Left lung (tissue), 14 donors: ENCODE measurements at places on chromosomes 1 and 21.

- no peak overlapping the region for H3K4me3 ChIP-seq
- H3K27me3 ChIP-seq = no peaks in the 10 kb centered on the region
- H3K36me3 ChIP-seq = no peaks in the 10 kb centered on the region
- no peak overlapping the region for H3K27ac ChIP-seq
Observed at GRCh38 chr21:42575111-42575510, 61.5 kb downstream of the SLC37A1 start.

GRCh38 chr1:186050360-186050759 is 316.2 kb downstream of the HMCN1 start:
- no peaks in the 10 kb centered on the region for H3K4me1 ChIP-seq
- no peak for DNase-seq
- H3K4me3 ChIP-seq = no peak overlapping the region

- no peak for DNase-seq
- H3K36me3 ChIP-seq = no peaks in the 10 kb centered on the region
- no peaks in the 10 kb centered on the region for H3K4me1 ChIP-seq
- no peak overlapping the region for H3K27ac ChIP-seq
- H3K27me3 ChIP-seq = no peaks in the 10 kb centered on the region
Observed at GRCh38 chr1:238469146-238469631, 578.5 kb upstream of the ZP4 start.

DNA sequence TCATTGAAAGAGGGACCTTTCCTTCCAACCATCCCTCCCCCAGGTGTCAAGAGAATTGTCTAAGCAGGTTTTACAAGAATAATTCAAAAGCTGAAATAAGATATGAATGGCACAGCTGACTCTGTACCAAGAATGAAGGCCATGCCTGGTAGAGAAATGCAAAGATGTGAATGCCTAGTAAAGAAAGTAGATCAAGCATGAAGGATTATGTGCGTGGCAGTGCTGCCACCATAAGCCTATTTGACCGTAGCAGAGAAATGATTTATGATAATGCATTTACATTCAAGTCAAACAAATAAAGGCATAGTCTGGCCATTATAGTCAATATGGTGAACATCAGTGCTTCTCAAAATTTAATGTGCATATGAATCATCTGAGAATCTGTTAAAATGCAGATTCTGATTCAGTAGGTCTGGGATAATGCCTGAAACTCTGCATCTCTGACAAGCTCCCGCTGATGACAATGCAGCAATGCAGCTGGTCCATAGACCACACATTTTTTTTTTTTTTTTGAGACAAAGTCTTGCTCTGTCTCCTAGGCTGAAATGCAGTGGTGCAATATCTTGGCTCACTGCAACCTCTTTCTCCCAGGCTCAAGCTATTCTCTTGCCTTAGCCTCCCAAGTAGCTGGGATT is 16.6 kb upstream of the CLCA4 start:
- no peaks in the 10 kb centered on the region for H3K27me3 ChIP-seq
- no peak overlapping the region for H3K27ac ChIP-seq
- no peaks in the 10 kb centered on the region for H3K4me1 ChIP-seq

GRCh38 chr1:27133991-27134390 is 20.9 kb downstream of the SLC9A1 start:
- no peaks in the 10 kb centered on the region for H3K36me3 ChIP-seq
- H3K27me3 ChIP-seq = no peaks in the 10 kb centered on the region
- H3K27ac ChIP-seq = no peak overlapping the region
- DNase-seq = no peak
- peaks cover 73% of the 10 kb centered on the region for H3K4me1 ChIP-seq

- peak overlapping the region; percentile 81 for H3K4me3 ChIP-seq
- no peaks in the 10 kb centered on the region for H3K27me3 ChIP-seq
- peak overlapping the region; percentile 100 for H3K27ac ChIP-seq
- peaks cover 13% of the 10 kb centered on the region for H3K36me3 ChIP-seq
Observed at GRCh38 chr1:40690771-40691537, 550 bp upstream of the NFYC start.

DNA sequence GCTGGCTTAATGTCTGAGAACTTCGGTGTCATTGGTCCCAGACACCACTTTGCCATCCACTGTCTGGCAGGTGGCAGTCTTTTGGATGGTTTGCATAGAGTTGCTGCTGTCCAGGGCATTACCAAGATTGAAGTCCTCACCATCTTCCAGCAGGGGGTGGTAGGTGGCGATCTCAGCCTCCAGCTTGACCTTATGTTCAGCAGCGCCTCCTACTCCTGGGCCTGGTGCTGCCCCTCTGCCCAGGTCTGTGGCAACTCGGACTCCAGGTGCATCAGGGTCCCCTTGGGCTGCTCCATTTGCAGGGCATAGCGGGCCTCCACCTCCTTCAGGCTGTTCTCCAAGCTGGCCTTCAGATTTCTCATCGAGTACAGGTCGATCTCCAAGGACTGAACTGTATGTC is 573.3 kb upstream of the NCAM2 start:
- H3K4me1 ChIP-seq = no peaks in the 10 kb centered on the region
- no peaks in the 10 kb centered on the region for H3K27me3 ChIP-seq
- H3K36me3 ChIP-seq = no peaks in the 10 kb centered on the region
- no peak overlapping the region for H3K27ac ChIP-seq
- no peak for DNase-seq
- H3K4me3 ChIP-seq = no peak overlapping the region

DNA sequence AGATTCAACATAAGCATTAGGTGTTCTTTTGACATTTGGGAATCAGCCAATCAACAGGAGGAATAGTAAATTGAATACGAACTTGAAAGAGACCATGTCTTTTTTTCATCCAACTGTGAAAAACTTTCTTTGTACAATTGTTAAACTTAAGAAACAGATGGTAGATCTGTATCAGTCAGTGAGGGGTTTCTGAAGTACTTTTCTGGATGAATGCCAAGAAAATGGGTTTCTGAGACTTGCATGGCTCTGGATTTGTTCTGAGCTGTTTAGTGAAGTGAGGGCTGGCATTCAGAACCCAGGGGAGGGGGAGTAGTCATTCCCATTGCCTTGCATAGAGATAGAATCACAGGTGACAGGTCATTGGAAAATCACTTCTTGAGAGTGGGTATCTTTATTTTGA is 37.4 kb downstream of the PTPRC start:
- no peak for DNase-seq
- no peak overlapping the region for H3K4me3 ChIP-seq
- H3K27ac ChIP-seq = peak overlapping the region; percentile 94
- no peaks in the 10 kb centered on the region for H3K36me3 ChIP-seq
- peaks cover under 1% of the 10 kb centered on the region for H3K4me1 ChIP-seq

GRCh38 chr1:234398849-234399381 is 25.7 kb downstream of the COA6 start:
- H3K4me1 ChIP-seq = no peaks in the 10 kb centered on the region
- H3K4me3 ChIP-seq = no peak overlapping the region
- no peaks in the 10 kb centered on the region for H3K36me3 ChIP-seq

DNA sequence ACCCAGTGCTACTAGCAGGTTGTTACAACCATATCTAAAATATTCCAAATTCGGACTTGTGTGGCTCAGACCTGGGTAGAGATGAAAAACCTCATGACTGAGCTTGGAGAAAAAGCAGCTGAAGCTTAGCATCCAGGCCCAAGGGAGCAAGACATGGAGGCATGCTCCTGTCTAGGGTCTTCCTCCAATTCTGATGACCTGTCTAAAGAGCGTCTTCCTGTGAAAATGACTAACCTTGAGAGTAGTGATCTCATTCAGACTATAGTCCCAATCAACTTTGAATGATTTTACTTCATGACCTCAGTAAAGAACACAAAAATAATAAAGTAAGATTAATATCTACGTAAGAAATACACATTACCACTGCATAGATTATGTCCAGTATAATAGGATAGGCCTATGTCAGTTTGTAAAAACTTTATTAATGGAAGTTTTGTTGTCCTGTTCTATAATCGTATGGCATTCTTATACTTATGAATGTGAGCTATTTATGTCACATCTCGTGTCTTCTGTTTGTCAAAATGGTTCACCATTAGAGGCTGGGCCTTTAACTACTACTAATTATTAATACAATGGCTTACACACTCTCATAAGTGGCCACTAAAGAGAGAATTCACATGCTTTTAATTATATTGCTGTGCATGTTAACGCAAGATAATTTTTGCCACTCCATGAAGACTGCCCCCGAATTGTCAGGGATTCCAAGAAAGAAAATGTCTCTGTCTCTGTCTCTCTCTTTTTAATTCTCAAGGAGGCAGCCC is 201.3 kb downstream of the NCAM2 start:
- H3K4me3 ChIP-seq = no peak overlapping the region
- H3K4me1 ChIP-seq = peaks cover 4% of the 10 kb centered on the region
- peak overlapping the region; percentile 59 for H3K27ac ChIP-seq
- H3K27me3 ChIP-seq = no peaks in the 10 kb centered on the region

DNA sequence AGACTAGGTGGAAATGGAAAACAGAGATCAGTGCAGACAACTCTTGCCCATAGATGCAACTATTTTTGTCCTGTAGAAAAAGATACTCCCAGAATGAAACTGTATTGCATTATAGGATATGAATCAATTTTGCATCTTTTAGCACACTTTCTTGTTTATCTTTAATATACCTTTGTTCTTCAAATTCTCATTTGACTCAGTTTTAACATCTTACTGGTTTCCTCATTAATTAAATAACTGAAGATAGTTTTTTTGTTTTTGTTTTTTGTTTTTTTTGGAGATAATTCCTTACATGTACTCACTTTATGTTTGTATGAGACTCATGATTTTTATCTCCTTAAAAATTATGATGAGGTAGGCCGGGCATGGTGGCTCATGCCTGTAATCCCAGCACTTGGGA is 10.9 kb upstream of the CAMTA1 start:
- H3K36me3 ChIP-seq = no peaks in the 10 kb centered on the region
- no peak overlapping the region for H3K27ac ChIP-seq
- no peak overlapping the region for H3K4me3 ChIP-seq
- no peak for DNase-seq
- H3K27me3 ChIP-seq = no peaks in the 10 kb centered on the region
